NCI-H446 (cell line): ENCODE measurements at places on chromosomes 3 and 15.

- peak; percentile 46 for DNase-seq
Observed at GRCh38 chr15:39051626-39052322, 487.2 kb upstream of the RASGRP1 start.

GRCh38 chr15:73601451-73602445 lies 31.4 kb downstream of the NPTN start:
- DNase-seq, result peak; percentile 25

GRCh38 chr3:149020839-149021252 lies 29.5 kb downstream of the GYG1 start:
- DNase-seq, result no peak

DNA sequence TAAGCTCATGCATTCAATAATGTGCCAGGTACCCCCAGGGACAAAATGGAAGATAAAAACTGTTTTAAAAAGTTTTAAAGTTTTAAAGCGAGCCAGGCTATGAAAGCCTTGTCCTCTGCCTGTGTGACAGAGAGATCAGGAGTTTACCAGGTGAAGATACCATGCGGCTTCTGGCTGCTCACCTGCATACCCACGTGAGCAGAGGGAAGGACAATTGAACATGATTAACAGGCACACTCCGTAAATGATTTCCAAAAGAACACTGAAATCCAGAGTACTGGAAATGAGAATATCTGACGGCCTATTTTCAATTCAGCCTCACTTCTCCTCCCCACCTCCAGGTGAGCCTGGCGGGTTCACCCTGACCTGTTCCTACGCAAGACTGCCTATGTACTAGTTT lies 42.1 kb downstream of the CCDC191 start:
- DNase-seq, result no peak

GRCh38 chr3:63766261-63766660 lies 52.8 kb upstream of the C3orf49 start:
- DNase-seq, result no peak

DNA sequence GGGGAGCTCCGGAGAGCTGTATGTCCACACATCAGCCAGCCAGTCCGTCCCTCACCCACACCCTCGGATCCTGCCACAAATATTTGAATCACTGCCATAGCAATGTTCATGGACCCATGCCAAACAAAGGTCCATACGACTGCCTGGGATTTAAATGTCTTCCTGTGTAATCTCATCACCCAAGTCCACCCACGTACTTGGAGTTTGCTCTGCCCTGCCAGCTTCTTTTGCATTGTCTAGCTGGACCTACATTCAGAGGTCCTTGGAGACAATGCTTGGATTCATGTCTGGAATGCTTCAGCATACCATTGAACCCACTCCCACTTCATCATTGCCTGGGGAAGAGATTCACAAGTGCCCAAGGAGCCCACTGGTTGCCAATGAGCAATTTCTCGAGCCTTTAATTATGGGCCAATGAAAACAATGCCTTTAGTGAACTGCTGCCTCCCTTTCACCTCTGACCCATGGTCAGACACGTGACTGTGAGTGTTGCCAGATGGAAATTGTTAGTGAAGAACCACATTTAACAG lies 90.4 kb upstream of the PHLDB2 start:
- no peak for DNase-seq

DNA sequence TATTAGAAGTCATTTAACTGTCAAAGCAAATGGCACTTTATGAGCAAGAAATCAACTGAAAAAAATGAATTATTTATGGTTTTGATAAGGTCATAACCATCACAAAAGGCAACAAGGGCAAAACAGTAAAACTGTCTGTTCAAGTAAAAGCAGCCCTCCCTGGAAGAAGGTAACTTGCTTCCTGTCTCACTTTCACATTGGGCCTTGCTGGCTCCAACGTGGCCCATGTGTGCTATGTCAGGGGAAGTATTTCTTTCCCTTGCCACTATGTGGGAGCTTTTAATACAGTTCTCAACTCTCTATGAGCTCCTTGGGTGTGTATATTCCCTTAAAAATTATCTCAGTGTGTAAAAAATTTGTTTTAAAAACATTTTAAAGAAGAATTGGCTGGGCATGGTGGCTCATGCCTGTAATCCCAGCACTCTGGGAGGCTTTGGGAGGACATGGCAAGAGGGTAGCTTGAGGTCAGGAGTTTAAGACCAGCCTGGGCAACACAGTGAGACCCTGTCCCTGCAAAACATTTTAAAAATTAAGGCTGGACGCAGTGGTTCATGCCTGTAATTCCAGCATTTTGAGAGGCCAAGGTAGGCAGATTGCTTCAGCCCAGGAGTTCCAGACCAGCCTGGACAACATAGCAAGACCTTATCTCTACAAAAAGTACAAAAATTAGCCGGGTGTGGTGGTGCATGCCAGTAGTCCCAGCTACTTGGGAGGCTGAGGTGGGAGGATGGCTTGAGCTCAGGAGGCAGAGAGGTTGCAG lies 45.2 kb upstream of the TJP1 start:
- no peak for DNase-seq

DNA sequence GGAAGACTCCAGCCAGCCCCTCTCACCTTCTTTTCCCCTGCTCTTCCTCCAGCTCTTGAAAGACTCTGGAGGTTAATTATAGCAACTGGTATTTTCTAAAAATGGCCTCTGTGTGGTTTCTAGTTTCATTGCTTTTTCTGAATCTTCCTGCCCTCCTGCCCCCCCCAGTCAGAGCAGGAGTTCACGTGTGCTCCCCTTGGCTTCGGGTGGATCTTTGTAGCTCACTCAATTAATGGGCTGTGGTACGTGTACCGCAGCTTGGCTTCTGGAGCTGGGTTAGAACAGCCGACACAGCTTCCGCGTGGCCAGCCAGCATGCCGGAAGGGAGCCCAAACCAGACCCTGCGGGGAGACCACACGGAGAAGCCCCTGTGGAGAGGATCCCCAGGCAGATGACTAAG lies 31.5 kb downstream of the TM2D3 start:
- DNase-seq, result no peak

- DNase-seq, result no peak
Observed at GRCh38 chr15:34358367-34358766, 8.6 kb downstream of the LPCAT4 start.

- no peak for DNase-seq
Observed at GRCh38 chr15:83287541-83288027, 3.1 kb upstream of the BNC1 start.
